ENCODE measurements at places on chromosomes 1 and 21. TPM values are rescaled to one million over a fixed set of nuclear protein-coding genes. Genes with fewer than 3 reads are reported as not detected.

DNA sequence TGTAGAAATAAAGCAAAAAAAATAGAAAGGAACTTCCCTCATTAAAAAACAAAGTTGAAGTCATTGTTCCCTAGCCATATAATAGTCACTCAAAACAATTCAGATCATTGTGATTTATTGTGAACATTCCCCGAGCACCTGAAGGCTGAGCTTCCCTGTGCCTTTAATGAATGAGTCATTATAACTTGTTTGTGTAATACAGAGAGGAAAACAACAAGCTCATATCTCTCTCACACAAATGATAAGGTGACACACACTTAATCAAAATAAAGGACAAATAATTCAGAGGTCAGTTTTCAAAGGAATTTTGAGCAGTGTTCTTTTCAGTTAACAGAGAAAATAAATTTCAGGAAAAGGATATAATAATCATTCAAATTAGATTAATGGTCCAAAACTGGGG is 326.2 kb downstream of the DUSP10 start:
- no peak overlapping the region for H3K4me3 ChIP-seq
- no peaks in the 10 kb centered on the region for H3K36me3 ChIP-seq
- no peaks in the 10 kb centered on the region for H3K4me1 ChIP-seq
- H3K27ac ChIP-seq, result no peak overlapping the region
- H3K27me3 ChIP-seq, result no peaks in the 10 kb centered on the region
- DNase-seq, result no peak

SWT1 gene
- total RNA-seq, result 2.3 TPM

- H3K36me3 ChIP-seq, result no peaks in the 10 kb centered on the region
- H3K27me3 ChIP-seq, result no peaks in the 10 kb centered on the region
- no peak for DNase-seq
Observed at GRCh38 chr1:78385744-78386462, 104.9 kb upstream of the PTGFR start.

- H3K36me3 ChIP-seq, result no peaks in the 10 kb centered on the region
- H3K27ac ChIP-seq, result no peak overlapping the region
- DNase-seq, result peak; percentile 16
Observed at GRCh38 chr1:193569096-193569982, 382.9 kb upstream of the B3GALT2 start.

DNA sequence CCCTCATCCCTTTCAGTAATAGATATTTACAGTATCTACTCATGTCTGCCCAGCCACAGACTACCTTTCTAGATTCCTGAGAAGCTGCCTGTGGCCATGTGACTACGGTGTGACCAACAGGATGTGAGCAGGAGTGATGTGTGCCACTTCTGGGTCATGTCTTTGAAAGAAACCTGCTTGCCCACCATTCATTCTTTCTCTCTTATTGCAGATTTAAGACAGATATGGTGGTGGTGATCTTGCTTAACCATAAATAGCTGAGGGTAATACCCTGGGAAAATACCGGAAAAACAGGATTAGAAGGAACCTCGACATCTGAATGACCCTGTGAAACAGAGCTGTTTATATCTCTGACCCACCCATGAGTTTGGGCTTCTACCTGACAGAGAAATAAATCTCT is 41.6 kb upstream of the GUCA2A start:
- no peaks in the 10 kb centered on the region for H3K27me3 ChIP-seq
- H3K4me3 ChIP-seq, result no peak overlapping the region
- H3K36me3 ChIP-seq, result peaks cover 9% of the 10 kb centered on the region
- H3K27ac ChIP-seq, result no peak overlapping the region
- DNase-seq, result no peak

AMY1C gene
- total RNA-seq, result not detected

TMPRSS15 gene
- total RNA-seq, result not detected

FNDC5 gene
- total RNA-seq, result not detected

ANGPTL3 gene
- total RNA-seq, result not detected

DNA sequence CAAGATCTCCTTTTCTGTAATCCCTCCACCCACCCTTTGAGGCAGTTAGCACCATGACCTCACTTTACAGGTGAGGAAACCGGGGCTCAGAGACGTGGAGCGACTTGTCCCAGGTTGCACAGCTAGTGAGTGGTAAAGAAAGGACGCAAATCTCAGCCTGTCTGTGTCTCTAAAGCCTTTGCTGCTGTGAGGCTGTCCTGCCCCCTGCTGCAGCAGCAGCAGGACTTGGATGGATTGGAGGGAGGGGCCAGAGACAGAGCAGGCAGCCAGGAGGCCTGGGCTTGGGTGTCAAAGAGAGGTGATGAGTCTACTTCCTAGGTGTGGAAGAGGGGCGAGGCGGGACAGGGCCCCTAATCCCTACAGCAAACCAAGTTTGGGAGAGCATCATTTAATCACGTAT is 69.6 kb downstream of the PTPRU start:
- H3K36me3 ChIP-seq, result no peaks in the 10 kb centered on the region
- no peaks in the 10 kb centered on the region for H3K4me1 ChIP-seq
- H3K4me3 ChIP-seq, result no peak overlapping the region
- no peak overlapping the region for H3K27ac ChIP-seq
- DNase-seq, result no peak

- H3K27me3 ChIP-seq, result no peaks in the 10 kb centered on the region
- peaks cover 30% of the 10 kb centered on the region for H3K4me1 ChIP-seq
- H3K36me3 ChIP-seq, result no peaks in the 10 kb centered on the region
Observed at GRCh38 chr21:35528116-35529042, 479.3 kb upstream of the RUNX1 start.
